ENCODE measurements at places on chromosomes 7 and 10.

- DNase-seq, result no peak
These were observed 640.6 kb upstream of the NRP1 start for GRCh38 chr10:33974976-33975478.

GRCh38 chr7:90681336-90682022, 85.4 kb downstream of the CDK14 start:
- DNase-seq, result no peak

GRCh38 chr7:112080978-112081377, 125.2 kb downstream of the DOCK4 start:
- no peak for DNase-seq

DNA sequence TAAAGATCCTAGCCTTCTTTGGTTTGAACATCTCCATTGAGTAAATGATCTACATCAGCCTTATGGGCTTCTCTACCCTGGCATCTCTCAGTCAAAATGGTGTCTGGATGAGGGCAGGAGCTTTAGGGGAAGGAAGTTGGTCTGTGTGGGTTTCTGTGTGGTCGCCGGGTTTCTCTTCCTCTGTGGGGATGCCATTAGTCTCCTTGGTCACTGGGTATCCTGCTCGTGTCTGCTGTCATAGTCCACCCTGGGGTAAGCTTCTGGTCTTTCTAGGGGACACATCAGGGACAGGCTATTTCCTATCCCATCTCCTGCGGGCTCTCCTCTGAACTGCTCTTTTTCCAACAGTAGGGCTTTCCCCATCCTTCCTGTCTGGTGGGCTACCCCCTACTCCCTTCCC, 150.3 kb upstream of the NPY start:
- DNase-seq, result no peak

DNA sequence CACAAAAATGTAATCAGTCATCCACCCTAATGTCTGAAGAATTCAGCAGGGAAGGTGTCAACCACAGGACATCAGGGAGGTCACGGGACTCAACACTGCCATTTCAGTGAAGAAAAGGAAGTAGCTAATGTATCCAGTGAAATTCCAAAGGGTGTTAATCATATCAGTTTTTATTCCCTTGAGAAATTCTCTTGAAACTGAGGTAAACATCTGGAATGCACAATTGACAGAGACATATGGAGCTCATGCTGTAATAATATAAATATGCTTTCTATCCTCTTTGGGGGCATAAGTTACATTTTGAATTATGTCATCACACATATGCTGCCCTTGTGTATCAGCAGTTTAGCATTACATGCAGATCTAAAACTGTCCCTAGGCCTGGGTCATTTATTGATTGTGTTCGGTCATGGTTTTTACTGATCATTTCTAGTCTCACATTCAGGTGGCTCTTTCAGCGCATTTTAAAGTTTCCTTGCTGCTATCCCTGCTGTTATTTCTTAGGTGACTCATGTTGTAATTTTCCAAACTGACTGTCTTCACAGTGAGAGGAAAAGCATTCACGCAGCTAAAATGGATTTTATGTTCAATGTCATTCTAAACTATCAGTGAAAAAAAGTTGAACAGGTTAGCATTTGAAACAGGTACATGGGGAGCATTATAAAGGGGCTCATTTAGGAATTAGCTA, 273.9 kb downstream of the TSPAN12 start:
- no peak for DNase-seq

GRCh38 chr10:110069502-110069982, 61.8 kb downstream of the ADD3 start:
- DNase-seq, result no peak

DNA sequence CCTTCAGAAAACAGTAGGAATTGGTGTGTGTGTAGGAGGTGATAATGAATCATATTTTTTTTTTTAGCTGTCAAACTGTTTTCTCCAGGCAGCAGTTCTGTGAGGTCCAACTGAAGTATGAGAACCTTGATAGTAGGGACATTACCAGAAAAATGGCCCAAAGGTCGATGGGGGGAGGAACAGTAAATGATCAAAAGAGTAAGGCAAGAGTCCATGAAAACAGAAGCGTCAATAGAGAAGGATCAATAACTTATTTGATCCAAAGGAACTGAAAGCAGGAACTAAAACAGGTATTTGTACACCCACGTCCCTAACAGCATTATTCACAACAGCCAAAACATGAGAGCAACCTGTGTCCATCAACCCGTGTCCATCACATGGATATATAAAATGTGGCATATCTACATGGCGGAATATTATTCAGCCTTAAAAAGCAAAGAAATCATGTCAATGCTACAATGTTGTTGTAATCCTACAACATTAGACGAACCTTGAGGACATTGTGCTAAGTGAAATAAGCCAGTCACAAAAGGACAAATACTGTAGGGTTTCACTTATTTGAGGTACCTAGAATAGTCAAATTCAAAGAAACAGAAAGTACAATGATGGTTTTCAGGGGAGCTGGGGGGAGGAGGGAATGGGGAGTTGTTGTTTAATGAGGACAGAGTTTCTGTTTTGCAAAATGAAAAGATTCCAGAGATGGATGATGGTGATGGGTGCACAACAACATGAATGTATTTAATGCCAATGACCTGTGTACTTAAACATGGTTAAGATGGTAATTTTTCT, 214.0 kb upstream of the KLF14 start:
- no peak for DNase-seq

- DNase-seq, result no peak
These were observed 68.6 kb upstream of the CACNB2 start for GRCh38 chr10:18071591-18071990.

DNA sequence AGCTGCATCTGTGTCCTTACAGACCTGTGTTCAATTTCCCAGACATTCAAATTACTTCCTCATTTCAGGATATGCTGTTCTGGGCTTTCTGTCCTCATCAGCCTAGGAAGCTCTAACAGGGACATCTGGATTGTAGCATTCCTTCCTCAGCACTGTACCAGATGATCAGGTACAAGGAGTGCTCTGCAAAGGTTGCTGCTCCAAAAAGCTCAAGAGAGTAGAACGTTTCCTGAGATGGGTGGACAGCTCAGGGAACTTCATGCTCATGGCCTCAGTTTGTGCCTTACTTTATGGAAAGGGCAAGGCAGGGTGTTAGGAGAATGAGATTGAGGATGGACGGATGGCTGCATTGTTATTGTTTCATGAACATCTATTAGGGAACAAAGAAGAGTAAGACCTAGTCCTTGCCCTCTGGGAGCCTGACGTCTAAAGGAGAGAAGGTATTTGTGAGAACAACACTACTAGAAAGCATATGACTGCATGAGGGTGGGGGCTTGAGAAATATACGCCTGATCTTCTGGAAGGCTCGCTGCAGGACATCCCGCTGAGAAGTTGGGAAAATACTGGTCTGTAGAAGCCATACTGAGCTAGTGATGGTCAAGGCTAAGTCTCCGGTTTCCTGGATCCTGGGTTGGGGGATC, 10.5 kb upstream of the ZNF212 start:
- no peak for DNase-seq

DNA sequence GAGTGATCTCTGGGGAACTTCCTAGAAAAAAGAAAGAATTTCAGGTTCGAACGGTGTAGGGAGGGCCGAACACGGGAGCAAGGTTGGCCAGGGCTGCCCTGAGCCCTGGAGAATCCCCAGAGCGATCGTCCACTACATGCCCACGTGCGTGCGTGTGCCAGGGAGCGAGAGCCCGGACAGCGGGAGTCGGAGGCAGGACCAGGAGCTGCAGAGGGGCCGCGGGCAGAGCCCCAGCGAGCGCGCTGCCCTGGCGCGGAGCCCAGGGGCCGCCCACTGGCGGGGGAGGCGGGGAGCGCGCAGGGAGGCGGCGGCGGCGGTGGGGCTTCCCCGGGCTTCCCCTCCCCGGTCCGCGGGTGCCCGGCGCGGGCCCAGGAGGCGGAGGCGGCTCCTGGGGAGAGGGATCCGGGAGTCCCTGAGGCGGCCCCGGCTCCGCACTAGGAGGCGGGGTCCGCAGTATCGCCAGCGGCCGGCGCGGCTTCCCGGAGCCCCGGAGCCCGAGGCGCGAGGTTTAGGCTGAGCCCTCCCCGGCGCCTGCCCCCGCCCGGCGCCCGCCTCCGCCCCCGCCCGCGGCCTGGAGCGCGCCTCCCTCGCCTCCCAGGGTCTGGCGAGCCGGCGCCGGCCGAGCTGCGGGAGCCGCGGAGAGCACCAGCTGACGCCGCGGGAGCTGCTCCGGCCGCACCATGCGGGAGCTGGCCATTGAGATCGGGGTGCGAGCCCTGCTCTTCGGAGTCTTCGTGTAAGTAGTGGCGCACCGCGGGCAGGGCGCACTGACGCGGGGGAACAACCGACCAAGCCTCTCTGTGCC, at the start of gene PLPP4:
TSS of gene PLPP4 (plus strand) at position 602 of the 805 bp plus-strand sequence. CDS start at position 681, 79 bp downstream.
- DNase-seq, result no peak

- DNase-seq, result no peak
These were observed 21.2 kb downstream of the IFIT3 start for GRCh38 chr10:89348975-89349374.

GRCh38 chr7:29499932-29500331, 63.7 kb upstream of the PRR15 start:
- DNase-seq, result no peak

Measured in prostate gland (tissue), 2 donors.